ENCODE measurements at places on chromosomes 4 and X.

- DNase-seq: no peak
These were observed 749.5 kb upstream of the PCDH7 start for GRCh38 chr4:29970626-29971025.

DNA sequence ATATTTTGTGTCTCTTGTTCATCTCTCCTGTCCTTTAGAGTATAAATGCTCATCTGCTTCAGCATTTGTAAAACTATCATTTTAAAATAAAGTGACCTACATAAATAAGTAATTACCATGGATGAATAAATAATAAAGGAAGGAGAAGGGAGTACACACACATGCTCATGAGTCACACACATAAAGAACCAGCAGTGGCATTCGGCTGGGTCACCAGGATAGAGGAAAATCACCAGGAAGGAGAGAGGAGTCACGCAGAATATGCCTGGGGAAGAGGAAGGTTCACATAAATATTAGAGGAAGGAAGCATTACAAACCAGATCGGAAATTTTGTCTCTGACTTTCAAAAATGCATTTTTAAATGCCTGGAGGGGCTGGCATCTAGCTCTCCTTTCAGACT is 38.5 kb upstream of the MED14 start:
- no peak for DNase-seq

GRCh38 chr4:127145006-127145540 is 487.7 kb upstream of the INTU start:
- DNase-seq: no peak

DNA sequence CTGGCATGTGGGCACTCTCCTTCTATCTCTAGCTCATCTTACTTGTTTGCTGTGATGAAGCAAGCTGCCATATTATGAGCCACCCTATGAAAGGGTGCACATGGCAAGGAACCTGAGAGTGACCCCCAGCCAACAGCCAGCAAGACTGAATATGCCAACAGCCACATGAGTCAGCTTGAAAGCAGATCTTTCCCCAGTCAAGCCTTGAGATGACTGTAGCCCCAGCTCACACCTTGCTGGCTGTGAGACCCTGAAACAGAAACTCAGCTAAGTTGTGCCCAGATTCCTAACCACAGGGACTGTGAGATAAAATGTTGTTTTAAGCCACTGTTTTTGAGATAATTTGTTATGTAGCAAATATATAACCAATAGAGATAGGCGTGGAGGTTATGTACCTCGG is 36.2 kb downstream of the KDM5C start:
- DNase-seq: no peak

GRCh38 chr4:60042941-60043340 is 1157.2 kb upstream of the ADGRL3 start:
- no peak for DNase-seq

DNA sequence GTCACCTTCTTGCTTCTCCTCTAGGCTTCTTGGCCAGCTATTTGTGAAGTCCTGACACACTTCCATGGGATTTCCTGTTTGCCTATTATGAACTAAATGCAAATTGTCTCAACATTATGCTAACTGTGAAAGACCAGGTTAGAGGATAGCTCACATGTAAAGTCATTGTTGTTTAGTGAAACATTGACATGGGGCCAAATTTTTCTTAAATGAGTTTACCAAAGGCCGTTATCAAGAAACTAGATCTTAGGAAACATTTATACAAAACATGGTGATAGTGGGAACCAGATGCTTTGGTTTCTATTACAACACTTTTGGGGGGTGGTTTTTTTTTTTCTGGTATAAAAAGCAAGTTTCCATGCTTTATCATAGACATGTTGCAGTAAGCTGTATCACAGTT is 466.8 kb upstream of the FAM241A start:
- DNase-seq: no peak

DNA sequence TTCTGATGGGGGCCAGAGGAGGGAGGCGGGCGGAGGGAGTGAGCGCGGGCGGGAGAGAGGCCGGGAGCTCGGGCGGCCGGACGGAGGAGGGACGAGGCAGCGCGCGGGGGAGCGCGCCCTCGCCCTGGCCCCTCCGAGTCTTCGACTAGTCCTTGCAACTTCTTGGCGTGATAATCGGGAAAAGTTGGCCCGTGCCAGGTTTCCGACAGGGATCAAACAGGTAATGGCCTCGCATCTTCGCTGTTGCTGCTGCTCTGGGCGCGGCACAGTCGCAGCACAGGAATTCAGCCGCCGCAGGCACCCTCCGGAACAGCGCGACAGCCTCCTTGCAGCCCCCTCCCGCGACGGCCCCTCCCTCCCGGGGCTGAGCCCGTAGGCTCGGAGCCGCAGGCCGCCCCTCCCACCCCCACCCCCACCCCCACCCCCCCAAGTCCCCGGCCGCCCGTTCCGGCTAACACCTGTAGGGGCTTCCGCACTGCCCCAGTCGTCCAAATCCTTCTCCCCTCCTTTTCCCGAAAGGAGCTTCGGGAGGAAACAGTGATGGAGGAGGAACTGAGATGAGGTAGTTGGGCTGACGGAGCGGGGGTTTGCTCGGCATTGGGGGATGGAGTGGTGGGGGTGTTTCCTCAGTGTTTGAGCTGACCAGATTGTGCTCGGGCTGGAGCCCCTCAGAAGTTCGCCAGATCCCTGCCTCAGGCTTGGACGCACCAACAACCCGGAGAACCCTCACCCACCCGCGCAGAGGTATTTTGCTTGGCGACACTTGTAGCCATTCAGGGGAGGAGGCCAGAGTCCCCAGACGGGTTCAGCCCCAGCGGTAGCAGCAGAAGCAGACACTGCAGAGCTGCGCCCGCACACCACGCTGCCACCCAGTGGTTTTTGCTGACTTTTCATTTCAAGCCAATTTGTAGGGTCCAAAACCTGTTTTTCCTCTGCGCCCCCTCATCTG is at the start of gene FGF13:
Gene FGF13, minus strand, starts transcription at position 319 of the 949 bp plus-strand sequence. CDS start 714 bp downstream, outside the sequence.
- DNase-seq: no peak

DNA sequence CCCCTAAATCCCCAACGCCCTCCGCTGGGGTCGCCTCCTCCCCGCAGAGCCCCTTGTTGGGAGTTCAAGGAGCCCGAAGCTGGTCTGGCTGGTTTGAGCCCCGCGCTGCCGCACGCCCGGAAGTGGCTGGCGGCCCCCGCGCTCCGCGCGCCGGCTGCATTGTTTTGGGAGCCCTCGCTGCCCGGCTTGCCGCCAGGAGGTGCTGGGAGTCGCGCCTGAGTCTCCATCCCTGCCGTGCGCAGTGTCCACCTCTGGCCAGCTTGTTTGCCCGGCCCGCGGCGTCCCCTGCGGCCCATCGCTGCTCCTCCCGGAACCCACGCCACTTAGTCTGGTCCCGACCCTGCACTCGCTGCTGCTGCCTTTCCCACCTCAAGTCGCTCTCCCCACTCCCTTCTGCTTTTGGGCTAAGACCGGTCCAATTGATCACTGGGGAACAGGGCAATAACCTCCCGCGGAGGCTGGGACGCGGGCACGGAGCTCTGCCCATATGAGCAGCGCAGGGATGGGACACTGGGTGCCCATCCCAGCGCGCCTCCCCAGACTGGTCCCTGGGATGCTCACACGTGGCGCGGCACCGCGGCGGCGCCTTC is 2.2 kb upstream of the SFRP2 start:
- DNase-seq: no peak

DNA sequence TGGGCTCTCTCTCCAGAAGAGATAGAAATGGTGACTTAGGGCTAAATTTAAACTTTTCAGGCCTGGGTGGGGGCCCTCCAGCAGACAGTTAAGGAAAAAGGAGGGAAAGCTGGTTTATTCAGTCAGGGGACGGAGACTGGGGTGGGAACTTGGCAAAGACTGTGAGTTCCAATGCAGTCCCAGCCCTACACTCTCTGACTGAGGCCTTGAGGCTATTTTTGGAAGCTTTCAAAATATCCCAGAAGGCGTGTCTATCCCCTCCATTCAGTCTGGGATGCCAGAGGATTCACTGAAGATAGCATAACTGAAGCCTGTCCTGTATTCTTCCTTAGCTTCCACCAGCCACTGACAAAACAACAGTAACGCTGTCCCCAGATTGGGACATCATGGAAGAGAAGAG is 32.1 kb upstream of the MSN start:
- no peak for DNase-seq

- DNase-seq: no peak
These were observed 16.1 kb downstream of the NKX3-2 start for GRCh38 chr4:13527981-13528820.

DNA sequence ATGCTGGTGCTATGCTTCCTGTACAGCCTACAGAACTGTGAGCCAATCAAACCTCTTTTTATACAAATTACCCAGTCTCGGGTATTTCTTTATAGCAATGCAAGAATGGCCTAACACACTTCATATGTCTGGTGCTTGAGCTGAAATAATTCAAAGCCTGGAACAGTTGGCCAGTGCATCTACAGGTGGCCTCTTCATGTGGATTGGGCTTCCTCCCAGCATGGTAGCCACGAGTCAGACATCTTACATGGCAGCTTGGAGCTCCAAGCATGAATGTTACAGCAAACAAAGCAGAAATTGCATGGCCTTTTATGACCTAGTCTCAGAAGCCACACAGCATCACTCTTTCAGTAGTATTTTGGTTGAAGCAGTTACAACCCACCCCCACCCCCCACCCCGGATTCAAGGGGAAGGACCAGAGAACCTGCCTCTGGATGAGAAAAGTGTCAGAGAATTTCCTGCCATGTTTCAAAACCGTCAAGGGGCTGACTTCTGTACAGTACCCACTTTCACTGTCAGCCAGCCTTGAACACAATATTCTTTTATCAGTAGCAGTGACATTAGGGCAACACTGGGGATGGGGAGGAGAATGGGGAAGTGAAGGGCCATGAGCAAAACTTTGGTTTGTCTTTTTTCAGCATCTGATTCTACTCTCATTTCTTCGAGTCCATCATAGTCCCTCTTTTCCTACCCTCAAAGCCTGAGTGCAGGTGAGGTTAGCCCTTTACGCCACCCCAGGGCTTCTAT is 368.7 kb downstream of the BCOR start:
- no peak for DNase-seq

- DNase-seq: no peak
These were observed 6.5 kb upstream of the EXOSC9 start for GRCh38 chr4:121794505-121795188.

DNA sequence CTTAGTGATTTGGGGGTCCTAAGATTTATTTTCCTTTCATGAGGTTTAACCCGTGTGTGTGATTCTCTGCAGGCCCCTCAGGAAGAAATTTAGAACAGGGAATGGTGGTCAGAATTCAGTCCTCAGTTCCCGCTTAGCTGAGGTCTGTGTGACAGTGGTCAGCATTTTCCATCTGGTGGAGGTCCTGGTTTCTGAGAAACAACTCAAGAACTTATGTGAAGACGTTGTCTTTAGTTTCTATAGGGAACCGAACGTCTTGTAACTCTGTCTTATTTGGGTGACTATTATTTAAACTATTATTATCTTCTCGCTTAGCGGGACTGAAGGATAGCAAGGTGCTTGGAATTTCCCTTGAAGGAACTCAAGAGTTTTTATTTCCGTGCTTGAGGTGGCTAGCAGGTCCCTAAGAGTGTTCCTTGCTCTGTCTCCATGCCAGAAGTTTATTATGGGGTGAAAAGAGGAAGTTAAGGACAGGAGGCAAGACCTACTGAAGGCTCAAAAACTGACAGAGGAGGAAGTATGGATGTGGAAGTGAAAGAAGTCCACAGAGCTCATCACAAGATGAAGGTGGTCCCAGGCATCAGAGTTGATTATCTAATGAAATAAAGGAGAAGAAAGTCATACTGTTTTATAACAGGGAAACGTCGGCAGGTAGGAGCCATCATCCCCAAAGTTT is 9.4 kb downstream of the MGST2 start:
- no peak for DNase-seq

DNA sequence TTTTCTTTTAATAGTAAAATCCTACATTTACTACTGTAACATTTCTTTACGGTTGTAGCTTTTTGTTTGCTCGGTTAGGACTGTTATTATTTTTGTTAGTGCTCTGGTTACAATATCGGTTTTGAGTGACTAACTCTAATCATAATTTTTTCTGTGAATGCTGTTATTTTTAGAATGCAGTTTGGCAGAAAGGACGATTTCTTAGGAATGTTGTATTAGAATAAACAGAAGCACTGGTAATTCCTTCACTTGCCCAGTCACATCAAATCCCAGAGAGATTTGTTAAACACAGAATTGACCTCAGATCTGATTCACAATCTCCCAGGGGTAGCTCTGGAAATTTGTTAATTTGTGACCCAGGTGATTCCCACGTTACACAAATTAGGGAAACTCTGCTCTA is 21.7 kb downstream of the DDIT4L start:
- no peak for DNase-seq

- no peak for DNase-seq
These were observed 279.6 kb upstream of the PITX2 start for GRCh38 chr4:110902500-110902899.

DNA sequence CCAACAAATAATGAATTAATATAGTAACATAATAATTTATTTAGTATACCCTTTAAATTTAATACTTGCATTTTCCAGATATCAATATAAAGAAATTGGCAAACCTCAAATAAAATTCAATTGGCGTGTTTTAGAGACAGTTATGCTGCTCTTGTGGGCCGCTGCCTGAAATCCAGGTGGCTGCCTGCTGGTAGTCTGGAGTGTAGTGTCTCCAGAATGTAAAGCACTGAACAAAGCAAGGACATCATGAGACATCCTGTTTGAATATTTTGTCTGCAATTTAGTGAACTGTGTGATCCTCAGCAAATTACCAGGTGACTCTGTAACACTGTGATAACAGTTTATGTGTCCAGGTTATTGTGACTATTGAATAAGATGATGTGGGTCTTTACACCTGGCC is 29.9 kb downstream of the ZFP42 start:
- DNase-seq: no peak

DNA sequence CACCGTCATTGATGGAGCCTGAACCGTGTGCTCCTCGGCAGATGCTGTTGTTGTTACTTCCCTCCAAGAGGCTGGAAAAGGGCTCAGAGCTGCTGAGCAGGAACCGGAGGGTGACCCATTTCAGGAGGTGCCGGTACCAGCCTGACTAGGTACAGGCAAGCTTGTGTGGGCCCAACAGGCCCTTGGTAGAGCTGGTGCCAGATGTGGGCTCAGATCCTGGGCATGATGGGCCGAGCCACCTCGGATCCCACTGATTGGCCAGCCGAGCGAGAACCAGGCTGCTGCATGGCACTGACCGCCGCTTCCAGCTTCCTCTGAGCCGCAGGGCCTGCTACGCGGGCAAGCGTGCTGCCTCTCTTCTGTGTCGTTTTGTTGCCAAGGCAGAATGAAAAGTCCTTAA is 33.7 kb downstream of the NOP14 start:
- no peak for DNase-seq

- DNase-seq: no peak
These were observed 65.6 kb downstream of the USO1 start for GRCh38 chr4:75790024-75790423.

DNA sequence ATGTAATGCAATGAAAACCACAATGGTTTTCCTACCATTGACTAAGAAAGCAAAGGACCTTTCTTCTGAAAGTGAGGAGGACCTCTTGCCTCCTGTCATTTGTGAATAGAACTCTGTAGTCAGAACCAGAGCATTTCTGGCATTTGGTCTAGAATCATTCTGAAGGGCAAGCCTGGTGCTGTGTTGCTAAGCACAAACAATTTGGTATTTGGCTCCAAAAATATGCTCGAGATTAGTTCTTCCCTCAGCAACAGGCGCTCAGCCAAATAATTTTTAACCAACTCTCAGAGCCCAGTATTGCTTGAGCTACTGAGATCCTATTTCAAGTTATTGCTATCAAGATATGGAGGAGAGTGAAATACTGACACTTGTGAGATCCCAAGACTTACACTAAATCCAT is 71.0 kb downstream of the SNCA start:
- DNase-seq: no peak

Measured in stimulated activated CD4-positive, alpha-beta T cell treated with anti-CD3 and anti-CD28 coated beads, Interleukin-1b, Interleukin-23, amount 100 ng/mL, for 4 hours (primary cell).